Motor neuron (in vitro differentiated cells): ENCODE measurements at places on chromosomes 4 and X. TPM values are rescaled to one million over a fixed set of nuclear protein-coding genes. Genes with fewer than 3 reads are reported as not detected.

Gene EGF
- total RNA-seq, result 3.3 and 5.0 TPM in 2 replicates

Gene CXCL1
- 0.50 and 0.63 TPM in 2 replicates for total RNA-seq

Gene PRICKLE3
- total RNA-seq, result 0.79 and 1.0 TPM in 2 replicates

Gene SAGE1
- total RNA-seq, result not detected in 2 replicates

Gene MAMLD1
- total RNA-seq, result 1.2 and 1.3 TPM in 2 replicates

Gene UGT2B15
- total RNA-seq, result 0.14 and 0.15 TPM in 2 replicates

Gene SERTM2
- 0.13 and 0.27 TPM in 2 replicates for total RNA-seq

Gene PRRG1
- total RNA-seq, result 5.8 and 8.2 TPM in 2 replicates

Gene MSANTD1
- 2.1 and 2.3 TPM in 2 replicates for total RNA-seq

Gene TIGD4
- total RNA-seq, result 3.1 and 3.4 TPM in 2 replicates

Gene SOWAHB
- 0.21 TPM in 1 of 2 replicates, not detected in the other for total RNA-seq

Gene LINC00632
- total RNA-seq, result 680 and 758 TPM in 2 replicates

Gene LRAT
- 0.10 TPM in 1 of 2 replicates, not detected in the other for total RNA-seq

Gene EFNB1
- 56.2 and 57.1 TPM in 2 replicates for total RNA-seq

Gene VCX2
- total RNA-seq, result 0.59 TPM in 1 of 2 replicates, not detected in the other

Gene CYLC1
- not detected in 2 replicates for total RNA-seq

Gene BTK
- 0.21 TPM in 1 of 2 replicates, not detected in the other for total RNA-seq

Gene CYTL1
- not detected in 2 replicates for total RNA-seq

Gene ZDHHC15
- 7.1 and 7.2 TPM in 2 replicates for total RNA-seq

Gene GYPE
- 0.70 and 0.83 TPM in 2 replicates for total RNA-seq

Gene KLHL2
- 15.6 and 16.5 TPM in 2 replicates for total RNA-seq

Gene KCNE5
- not detected in 2 replicates for total RNA-seq

Gene FAM184B
- total RNA-seq, result 0.73 and 3.2 TPM in 2 replicates

Gene USP17L13
- not detected in 2 replicates for total RNA-seq

Gene ODAPH
- total RNA-seq, result 0.05 TPM in 1 of 2 replicates, not detected in the other

Gene AR
- 5.1 and 7.0 TPM in 2 replicates for total RNA-seq

Gene SFRP2
- 1.1 and 1.3 TPM in 2 replicates for total RNA-seq

Gene RASSF6
- total RNA-seq, result 0.13 TPM in 1 of 2 replicates, not detected in the other

Gene CYBB
- 0.14 and 0.25 TPM in 2 replicates for total RNA-seq

Gene GLRB
- total RNA-seq, result 8.7 and 9.0 TPM in 2 replicates

Gene MCTS1
- 58.4 and 61.7 TPM in 2 replicates for total RNA-seq

Gene ETDB
- total RNA-seq, result not detected in 2 replicates

Gene CT83
- total RNA-seq, result not detected in 2 replicates

Gene PARM1
- 0.35 and 1.8 TPM in 2 replicates for total RNA-seq

Gene EREG
- 0.17 and 0.34 TPM in 2 replicates for total RNA-seq

Gene STPG2
- total RNA-seq, result 0.35 TPM in 1 of 2 replicates, not detected in the other

Gene CT47A1
- total RNA-seq, result not detected in 2 replicates

Gene CTAG2
- not detected in 2 replicates for total RNA-seq
